ENCODE measurements at places on chromosomes 4 and X.

- no peak for DNase-seq
Observed at GRCh38 chr4:186739802-186740434, 16.3 kb upstream of the FAT1 start.

DNA sequence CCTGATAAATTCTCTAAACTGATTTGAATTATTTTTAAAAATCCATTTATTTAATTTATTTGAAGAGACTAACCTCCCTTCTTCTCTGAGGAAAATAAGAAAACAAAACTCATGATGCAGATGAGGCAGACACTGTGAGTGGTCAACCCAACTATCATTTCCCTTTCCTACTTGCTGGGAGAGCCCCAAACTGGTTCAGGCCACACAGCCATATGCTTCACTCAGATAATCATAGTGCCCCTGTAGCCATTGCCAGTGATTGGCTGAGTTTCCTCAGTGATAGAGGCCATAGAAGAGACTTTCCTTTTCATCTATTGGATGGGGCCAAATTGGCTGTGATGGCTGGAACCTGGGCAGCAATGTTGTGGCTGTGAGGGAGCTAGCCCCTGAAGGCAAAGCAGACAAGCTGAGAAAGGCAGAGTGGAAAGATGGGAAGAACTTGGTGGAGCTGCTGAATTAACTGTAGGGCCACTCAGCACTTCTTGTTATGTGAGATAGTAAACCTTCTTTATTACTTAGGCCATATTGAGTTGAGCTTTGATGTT, 49.8 kb downstream of the RAB33B start:
- DNase-seq = no peak

GRCh38 chr4:77805840-77806239, 13.3 kb downstream of the CNOT6L start:
- DNase-seq = no peak

DNA sequence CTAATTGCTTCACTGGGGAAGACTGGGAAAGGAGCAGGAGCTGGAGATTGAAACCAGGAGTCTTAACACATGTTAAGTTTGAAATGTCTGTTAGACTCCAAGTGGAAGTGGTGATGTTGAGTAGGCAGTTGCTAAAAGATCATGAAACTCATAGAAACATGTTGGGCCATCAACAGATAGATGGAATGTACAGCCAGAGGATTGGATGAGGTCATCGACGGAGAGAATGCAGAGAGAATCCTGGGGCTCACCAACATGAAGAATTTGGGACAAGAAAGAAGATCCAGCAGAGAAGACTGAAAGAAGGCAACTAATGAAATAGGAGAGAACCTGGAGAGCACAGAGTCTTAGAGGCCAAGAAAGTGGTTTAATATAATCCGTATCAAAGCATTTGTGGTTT, 19.4 kb upstream of the TSPAN5 start:
- DNase-seq = no peak

- DNase-seq = no peak
Observed at GRCh38 chr4:89121387-89122068, 10.2 kb downstream of the TIGD2 start.

DNA sequence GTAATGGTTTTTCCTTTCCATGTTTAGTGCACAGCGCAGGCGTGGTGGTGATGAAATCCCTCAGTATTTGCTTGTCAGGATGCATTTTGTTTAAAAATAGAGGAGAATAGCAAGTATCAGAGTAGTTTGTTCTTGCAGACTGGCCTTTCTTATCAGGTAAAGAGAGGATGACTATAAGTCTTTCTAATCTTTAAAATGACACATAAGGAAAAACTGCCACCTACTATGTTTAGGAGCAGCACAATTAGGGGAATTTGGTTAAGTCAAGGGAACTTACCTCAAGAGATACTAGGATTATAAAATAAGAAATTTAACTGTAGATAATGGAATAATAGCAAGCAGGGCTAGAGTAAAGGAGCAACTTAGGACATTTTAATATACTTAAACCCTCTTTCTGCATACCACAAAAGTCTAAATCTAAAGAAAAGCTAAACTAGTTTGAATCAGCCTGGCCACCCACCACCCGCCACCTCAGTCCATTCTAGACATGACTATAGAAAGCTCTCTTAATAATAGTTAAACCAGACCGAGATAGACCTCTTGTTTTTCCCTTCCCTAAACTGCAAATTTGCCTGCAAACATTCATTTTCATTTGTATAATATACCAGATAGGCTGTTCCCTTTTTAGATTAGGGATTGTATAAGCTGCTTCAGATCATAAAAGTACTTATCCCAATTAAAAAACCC, 62.0 kb downstream of the APOOL start:
- no peak for DNase-seq

- no peak for DNase-seq
Observed at GRCh38 chr4:150391052-150391451, 190.9 kb upstream of the MAB21L2 start.

DNA sequence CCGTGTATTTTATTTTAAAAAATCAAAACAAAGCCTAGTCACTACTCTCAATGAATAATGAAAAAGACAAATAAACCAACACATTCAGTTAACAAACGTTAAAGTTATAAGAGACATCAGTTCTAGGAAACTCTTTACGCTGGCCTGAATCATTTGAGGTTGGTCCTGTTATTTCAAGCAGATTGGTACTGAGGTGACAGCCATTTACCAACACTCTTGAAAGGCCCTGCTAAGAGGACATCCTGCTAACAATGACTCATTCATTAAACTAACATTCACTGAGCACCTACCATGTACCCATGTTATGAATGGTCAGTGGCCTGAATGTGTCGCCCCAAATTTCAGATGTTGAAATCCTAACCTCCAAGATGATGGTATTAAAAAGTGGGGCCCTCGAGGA, 57.1 kb upstream of the ADGRG2 start:
- no peak for DNase-seq

- DNase-seq = no peak
Observed at GRCh38 chr4:1347410-1347864, 429 bp downstream of the UVSSA start.

GRCh38 chr4:104465201-104465600, 29.5 kb downstream of the CXXC4 start:
- DNase-seq = no peak

- no peak for DNase-seq
Observed at GRCh38 chrX:872090-872489, 241.5 kb downstream of the SHOX start.

DNA sequence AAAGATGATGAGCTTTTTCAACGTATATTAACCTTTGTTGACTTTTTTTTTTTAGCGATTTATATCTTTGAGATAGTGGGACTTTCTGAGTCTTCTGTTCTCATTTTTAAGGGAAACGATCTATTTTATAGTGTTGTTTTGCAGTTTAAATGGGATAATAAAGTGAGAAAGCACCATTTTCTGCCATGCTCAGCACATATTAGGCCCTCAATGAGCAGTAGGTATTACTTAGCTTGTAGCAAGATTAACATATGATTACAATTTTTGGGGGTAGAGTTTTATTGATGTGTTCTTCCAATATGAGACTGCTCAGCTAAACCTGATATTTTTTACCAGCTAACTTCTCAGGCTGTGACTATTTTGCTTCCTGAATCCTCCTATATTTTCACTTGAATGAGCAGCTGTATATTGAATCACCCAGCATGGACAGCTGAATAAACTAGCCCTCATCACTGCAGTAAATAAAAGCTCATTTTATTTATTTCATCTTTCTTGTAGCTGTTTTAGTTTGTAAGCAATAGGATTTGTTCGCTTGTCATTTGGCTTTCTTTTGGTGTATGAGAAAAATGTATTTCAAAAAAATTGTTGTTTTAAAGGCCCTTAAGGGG, 43.7 kb downstream of the UGT8 start:
- DNase-seq = no peak

DNA sequence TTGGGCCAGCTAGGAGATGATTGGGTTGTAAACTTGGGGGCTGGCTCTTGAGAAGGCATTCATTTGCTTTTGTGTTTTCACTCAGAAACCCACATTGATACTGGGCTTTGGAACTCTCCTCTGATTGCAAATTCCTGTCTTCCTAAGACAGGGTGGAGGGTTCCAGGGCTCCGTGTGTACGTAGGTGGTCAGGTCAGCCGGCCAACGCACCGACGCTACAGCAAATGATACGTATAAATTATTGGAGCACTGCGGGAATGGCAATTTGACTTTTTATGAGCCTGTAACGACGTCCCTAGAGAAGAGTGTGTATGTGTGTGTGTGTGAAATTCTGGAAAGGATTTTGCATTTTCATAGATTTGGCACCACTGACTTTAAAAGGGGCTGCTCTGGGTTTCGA, 236.9 kb downstream of the SHOX start:
- no peak for DNase-seq

GRCh38 chr4:7830747-7831146, 108.9 kb downstream of the AFAP1 start:
- no peak for DNase-seq

- no peak for DNase-seq
Observed at GRCh38 chr4:56197387-56197786, 189.9 kb downstream of the AASDH start.

GRCh38 chr4:15151033-15151432, 148.8 kb downstream of the CPEB2 start:
- no peak for DNase-seq

DNA sequence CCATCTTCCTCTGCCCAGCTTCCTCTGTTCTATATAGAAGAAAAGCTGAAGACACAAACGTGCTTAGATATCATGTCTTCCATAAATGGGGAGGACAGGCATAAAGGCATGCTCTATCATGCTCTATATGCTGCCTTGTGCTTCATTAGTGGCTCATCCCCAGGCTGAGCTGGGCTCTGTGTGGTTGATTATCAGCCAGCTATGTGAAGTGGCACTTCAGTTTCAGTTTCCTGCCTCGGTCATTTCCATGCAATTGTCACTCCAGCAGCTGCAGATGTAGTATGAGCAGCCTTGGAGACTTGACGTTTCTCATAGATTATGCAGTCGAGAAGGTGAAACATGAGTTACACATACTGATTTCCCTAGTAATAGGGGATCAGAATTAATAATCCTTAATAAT, 106.2 kb downstream of the SYTL5 start:
- DNase-seq = no peak

- DNase-seq = no peak
Observed at GRCh38 chr4:10054571-10055041, 33.3 kb upstream of the SLC2A9 start.

DNA sequence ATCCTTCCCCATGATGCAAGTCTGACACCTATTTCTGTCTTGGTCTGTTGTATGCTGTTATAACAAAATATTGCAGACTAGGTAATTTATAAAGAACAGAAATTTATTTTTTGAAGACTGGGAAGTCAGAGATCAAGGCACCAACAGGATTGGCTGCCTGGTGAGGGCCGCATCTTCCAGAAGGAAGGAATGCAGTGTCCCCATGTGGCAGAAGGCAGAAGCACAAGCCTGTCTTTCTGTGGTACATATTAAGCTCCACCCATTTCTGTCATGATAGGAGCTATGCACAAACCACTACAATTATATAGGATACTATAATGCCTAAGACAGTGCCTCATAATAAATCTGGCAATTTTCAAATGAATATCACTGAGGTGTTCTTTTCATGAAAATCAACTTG, 502.3 kb upstream of the DIAPH2 start:
- DNase-seq = no peak

GRCh38 chrX:39814391-39814790, 283.4 kb downstream of the BCOR start:
- DNase-seq = no peak

DNA sequence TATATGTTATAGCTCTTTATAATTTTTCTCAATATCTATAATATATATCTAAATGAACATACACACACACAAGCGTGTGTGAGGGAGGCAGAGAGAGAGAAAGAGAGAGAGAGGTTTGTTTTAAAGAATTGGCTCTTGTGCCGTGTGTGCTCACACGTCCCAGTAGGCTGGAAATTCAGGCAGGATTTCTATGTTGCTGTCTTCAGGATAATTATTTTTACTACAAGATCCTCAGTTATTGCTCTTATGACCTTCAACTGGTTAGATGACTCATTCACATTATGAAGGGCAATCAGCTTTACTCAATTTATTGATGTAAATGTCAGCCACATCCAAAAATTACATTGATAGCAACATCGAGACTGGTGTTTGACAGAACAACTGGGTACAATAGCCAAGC, 1520.7 kb upstream of the PCDH7 start:
- no peak for DNase-seq

DNA sequence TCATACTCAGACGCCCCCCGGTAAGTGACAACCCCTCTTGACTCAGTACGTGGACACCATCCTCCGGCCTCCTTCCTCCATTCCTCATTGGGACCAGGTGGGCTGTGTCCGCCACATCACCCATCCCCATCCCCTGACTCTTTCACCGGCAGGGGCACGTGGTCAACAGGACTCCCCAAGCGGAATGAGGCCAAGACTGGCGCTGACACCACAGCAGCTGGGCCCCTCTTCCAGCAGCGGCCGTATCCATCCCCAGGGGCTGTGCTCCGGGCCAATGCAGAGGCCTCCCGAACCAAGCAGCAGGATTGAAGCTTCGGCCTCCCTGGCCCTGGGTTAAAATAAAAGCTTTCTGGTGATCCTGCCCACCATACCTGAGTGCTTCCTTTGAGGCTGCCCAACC, 5.0 kb downstream of the PQBP1 start:
- DNase-seq = no peak

DNA sequence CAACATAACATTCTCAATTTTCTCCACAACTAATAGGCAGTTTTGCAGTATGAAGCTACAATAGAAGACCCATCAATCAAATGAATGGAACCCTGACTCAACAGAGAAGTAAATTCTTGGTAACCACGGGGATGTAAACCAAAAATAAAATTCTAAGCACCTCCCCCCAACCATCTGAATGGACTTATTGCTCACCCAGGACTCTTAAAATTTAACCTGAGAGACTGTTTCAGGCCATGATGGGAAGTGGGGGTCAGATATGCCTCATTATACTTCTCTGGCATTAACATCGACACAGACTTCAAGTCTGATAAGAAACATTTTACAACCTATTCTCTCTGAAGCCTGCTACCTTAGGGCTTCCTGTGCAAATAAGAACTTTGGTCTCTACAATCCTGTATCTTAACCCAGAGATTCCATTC, 620.9 kb downstream of the TLL1 start:
- DNase-seq = no peak

DNA sequence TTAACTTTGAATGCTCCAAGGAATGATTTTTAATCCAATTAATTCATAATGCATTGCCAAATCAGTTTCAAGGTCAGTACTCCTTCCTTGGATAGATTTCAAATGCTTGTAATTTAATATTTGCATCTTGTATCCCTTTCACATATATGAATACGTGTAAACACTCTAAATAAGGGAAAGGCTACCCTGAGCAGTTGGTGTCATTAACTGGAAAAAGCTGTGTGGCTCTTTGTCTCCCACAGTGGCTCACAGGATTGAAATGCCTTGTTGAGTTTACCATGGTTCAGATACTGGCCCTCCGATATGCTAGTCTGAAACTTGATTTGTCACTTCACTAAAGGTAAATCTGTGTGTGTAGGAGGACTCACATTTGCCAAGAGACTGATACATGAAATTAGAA, 16.7 kb upstream of the ACOT9 start:
- no peak for DNase-seq

DNA sequence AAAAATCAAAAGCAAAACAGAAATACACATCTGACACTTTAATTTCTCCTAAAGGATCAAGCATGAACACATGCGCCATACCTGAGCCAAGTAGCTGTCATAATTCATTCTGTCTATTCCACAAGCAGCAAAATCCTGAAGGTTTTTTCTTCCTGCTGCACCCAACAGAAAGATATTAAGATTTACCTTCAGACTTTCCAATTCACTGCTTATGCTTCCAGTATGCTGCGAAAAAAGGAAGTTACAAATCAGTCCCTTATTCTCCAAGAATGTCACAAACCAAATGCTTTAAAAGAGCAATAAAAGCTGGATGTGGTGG, 29.2 kb upstream of the FGFBP2 start:
- DNase-seq = no peak

Data from cerebellar nuclear complex (tissue), 1 donor.